ENCODE measurements at places on chromosomes 16 and 17.

DNA sequence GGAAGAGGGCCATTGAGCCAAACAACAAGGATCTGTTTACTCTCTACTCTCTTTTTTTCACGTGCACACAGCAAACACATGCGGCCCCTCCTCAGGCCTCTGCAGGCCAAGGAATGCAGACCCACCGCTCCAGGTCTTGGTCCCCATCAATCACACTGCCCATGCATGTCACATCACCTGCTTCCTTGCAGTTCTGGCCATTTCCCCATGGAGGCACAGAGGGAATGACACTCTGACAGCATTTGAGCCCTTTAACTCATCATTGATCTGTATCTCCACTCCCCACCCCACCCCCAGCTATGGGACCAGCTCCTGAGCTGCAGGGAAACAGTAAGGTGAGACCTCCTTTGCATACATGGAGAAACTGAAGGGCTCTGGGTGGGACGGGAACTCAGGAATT lies 45.9 kb upstream of the MEIOC start:
- no peak for DNase-seq

DNA sequence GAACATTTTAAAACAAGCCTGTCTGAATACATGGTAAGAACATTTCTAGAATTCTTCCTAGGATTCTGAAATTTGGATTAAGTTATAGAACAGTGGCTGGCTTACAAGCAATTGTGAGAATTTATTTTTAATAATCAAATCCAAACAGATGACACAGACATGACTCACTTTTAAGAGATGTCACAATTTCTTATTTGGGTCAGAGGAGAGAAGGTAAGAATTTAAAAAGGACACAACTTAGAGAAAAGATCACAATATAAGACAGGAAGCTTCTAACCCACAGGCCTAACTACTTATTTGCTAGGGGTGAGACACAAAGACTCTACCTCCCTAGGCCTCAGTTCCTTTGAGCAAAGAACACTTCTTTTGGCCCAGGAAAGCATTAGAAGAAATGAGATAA lies 32.7 kb downstream of the ZZEF1 start:
- DNase-seq = peak; percentile 13

GRCh38 chr17:29043539-29044145 lies 701 bp downstream of the PIPOX start:
- no peak for DNase-seq

DNA sequence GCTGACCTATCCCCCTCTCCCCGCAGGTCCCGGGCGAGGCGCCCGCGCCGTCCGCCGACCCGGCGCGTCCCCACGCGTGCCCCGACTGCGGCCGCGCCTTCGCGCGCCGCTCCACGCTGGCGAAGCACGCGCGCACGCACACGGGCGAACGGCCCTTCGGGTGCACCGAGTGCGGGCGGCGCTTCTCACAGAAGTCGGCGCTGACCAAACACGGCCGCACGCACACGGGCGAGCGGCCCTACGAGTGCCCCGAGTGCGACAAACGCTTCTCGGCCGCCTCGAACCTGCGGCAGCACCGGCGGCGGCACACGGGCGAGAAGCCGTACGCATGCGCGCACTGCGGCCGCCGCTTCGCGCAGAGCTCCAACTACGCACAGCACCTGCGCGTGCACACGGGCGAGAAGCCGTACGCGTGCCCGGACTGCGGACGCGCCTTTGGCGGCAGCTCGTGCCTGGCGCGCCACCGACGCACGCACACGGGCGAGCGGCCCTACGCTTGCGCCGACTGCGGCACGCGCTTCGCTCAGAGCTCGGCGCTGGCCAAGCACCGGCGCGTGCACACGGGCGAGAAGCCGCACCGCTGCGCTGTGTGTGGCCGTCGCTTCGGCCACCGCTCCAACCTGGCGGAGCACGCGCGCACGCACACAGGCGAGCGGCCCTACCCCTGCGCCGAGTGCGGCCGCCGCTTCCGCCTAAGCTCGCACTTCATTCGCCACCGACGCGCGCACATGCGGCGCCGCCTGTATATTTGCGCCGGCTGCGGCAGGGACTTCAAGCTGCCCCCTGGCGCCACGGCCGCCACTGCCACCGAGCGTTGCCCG lies 10.3 kb downstream of the ZNF771 start:
- DNase-seq = peak; percentile 97

GRCh38 chr16:17397499-17397891 lies 73.3 kb downstream of the XYLT1 start:
- no peak for DNase-seq

- peak; percentile 18 for DNase-seq
Observed at GRCh38 chr16:85334718-85335583, 222.7 kb upstream of the CIBAR2 start.

DNA sequence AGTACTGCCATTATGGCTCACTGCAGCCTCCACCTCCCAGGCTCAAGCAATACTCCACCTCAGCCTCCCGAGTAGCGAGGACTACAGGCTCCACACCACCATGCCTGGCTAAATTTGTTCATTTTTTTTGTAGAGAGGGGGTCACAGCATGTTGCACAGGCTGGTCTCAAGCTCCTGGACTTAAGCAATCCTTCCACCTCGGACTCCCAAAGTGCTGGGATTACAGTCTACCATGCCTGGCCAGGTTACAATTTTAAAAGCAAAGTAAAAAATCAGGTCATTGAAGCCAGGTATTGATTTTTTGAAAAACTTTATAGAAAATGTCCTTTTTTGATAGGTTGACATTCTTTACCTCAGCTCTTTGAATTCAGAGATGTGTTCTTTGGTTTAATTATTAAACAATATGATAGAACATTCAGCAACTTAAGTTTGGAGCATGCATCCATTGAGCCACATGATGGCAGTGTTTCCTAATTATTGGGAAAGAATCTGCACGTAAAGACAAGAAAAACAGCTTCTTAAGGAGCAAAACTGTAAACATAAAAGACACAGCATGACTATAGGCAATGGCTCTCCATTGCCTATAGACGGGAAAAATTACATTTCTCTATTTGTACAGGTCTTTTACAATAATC lies 1.7 kb upstream of the SLC16A11 start:
- DNase-seq = peak; percentile 36

- DNase-seq = peak; percentile 89
Observed at GRCh38 chr17:58153046-58153445, 4.9 kb downstream of the OR4D1 start.

- DNase-seq = no peak
Observed at GRCh38 chr17:39757176-39757662, 19.5 kb downstream of the GRB7 start.

DNA sequence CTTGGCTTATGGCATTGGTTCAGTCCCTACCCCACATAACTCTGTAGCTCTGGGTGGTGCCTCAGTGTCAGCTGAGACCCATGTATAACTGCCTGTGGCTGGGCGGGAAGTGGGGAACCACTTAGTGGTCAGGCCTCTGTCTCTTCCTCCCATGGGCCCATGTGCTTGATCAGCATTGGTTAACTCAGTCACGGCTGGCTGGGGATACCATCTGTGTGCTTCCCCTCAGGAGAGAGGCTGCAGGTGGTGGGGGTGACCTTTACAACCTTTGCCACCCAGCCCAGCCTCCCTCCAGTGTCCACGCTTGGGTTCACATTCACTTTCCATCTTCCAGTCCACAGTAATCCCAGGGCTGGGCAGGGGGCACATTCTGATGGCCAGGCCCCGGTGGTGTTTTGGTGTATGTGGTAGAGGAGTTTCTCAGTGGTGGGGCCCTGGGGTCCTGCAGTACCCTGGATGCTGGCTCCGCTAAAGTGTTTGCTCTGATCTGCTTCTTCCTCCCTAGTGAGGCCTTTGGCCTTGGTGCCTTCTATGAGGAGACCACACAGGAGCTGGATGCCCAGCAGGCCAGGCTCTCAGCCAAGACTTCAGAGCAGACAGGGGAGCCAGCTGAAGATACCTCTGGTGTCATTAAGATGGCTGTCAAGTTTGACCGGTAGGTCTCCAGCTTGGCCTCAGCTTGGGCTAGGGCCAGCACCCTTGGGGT lies 10.2 kb upstream of the NFATC3 start:
- DNase-seq = peak; percentile 87

- no peak for DNase-seq
Observed at GRCh38 chr16:2773188-2773968, 3.7 kb downstream of the ELOB start.

Data from CD4-positive, CD25-positive, alpha-beta regulatory T cell (primary cell).